Effector CD4-positive, alpha-beta T cell (primary cell): ENCODE measurements at places on chromosomes 13 and 19.

DNA sequence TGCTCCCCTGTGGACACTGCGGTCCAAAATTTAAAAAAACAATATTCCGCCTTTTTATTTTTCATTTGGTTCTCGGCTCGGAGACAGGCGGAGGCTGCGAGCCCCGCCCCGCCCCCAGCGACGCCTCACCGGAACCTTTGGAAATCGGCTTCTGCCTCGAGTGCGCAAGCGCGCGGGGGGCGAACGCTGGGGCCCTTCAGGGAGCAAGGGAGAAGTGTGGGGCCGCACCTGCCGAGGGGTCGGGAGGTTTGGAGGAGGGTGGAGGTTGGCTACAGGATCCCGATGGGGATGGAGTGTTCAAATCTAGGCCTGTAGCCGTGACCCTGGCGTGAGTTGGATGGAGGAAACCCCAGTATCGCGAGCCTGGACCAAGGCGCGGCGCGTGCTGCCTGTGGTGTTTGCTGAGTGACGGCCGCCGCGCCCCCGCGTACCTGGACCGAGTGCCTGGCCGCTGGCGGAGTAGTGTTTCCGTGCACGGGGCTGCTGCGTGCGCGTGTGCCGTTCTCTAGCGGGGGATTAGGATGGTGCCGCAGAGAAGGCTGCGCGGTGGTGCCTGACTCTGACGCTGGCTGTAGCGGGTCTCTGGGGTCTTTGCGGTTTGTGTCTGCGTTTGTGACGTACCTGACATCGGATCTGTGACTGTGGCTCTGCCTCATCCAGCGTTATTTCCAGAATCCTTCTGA is 565 bp upstream of the ZFP30 start:
- peak; percentile 74 for DNase-seq

DNA sequence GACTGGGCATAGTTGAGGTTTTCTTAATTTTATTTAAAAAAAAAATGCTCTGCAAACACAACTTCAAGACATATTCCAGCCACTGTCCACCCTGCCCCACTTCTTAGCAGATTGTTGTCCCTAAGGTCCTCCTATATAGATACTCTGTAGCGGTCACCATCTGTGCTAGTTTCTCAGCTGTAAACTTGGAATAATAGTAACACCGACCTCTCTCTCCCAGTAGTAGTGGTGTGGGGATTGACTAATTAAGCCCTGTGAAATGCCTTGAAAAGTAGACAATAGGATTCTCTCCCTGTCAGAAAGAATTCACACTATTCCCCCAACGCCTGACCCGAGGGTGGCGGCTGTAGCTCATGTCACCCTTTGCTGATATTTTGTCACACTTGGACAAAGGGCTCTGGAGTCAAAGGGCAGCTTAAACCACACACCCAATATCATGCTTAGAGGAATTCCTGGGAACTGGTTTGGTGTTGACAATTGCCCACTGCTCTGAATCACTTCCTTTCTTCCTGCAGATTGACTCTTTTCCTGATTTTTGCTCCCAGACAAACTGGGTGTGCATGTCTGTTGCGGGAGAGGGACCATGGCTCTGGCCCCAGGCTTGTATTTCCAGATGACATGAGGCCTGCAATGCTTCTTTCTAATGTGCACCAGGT is 9.2 kb upstream of the SERP2 start:
- no peak for DNase-seq

- DNase-seq = no peak
These were observed 587.4 kb downstream of the LMO7 start for GRCh38 chr13:76223565-76223964.

DNA sequence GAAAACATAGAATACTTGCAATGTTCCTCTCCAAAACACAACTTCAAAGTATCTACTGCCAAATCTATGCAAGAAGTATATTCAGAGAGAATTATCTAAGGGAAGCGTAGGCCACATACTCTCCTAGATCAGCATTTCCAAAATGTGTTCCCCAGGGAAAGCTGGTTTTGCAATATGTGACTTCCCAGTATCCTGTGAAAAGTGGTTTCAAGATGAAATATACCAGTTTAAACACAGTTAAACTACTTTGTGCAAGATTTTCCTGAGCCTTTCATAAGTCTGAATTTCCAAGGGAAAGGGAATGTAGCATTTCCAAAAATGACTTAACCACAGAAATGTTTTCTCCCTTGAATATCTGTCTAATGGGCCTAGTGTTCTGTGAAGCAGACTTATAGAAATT is 7.6 kb downstream of the STARD13 start:
- DNase-seq = no peak

DNA sequence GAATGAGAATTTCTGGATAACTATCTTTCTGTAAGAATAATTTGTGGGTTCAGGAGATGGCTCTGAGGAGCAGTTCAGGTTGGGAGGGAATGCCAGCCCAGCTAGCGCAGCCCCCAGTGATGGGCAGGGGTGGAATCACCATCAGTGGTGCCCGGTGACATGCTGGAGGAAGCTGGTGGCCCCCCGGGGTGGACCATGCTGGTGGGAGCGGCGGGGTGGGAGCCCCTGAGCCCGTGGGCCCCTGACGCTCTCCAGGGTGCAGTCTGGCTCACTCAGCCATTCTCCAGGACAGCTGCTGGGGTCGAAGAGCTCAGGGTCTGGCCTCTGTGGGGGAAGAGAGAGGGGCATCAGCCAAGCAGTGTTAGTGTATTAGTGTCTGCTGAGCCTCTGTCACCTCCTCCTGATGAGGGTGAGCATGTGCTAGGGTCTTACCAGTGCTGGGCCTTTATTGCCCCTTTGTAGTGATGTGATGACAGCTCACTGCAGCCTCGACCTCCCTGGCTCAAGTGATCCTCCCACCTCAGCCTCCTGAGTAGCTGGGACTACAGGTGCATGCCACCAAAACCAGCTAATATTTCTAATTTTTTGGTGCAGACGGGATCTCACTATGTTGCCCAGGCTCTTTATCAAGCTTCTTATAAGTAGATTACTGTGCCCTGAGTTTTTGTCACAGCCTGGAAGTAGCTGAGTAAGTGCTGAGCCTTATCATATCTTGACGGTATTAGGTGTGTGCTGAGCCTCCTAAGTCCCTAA is 10.4 kb downstream of the HIPK4 start:
- no peak for DNase-seq

DNA sequence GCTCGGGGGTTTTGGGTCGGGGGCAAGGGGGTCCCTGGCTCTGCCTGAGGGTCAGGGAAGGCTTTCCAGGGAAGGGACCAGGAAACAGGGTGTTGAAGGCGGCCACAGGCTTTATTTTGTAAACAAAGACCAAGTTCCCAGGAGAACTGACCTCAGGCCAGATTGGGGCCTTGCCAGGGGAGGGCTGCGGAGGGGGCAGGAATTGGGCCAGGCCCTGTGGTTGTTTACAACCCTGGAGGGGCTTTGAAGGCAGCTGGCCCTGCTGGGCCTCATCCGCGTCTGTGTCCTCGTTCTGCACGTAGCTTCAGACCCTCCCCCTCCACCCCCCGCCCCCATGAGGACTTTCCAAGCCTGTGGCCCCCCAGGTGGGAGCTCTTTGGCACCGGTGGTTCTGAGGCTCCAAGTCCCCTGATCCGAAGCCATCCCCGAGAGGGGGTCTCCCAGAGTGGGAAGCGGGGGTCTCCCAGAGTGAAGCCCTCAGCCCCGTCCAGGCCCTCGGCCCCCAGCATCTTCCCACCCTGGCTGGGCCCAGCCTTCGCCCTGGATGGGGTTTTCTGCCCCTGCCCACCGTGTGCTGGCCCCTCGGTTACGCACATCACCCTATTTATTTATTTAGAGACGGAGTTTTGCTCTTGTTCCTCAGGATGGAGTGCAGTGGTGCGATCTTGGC is 13.5 kb upstream of the BSG start:
- DNase-seq = no peak
